ENCODE measurements at places on chromosomes 6 and 20.
A peak's percentile ranks its signal among the peaks of the same experiment; 100 is the strongest.

DNA sequence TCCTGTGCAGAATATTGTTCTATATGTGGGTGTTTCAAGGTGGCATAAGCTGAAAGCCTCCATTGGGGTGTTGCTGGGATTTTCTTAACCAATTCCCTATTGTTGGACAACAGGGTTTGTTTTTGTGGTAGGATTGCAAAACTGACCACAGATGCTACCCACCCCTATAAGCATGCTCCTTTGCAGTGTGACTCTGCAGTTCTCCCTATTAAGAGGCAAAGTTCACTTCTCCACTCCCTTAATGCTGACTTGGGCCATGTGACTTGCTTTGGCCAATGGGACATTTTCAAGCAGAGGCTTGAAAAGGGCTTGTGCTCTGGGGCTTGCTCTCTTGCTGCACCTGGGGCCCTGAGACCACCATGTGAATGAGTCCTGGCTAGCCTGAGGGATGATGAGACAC is 8.5 kb upstream of the ANGPT4 start:
- H3K4me3 ChIP-seq = no peak overlapping the region
- H3K27me3 ChIP-seq = no peaks in the 10 kb centered on the region
- H3K27ac ChIP-seq = no peak overlapping the region
- H3K36me3 ChIP-seq = no peaks in the 10 kb centered on the region

DNA sequence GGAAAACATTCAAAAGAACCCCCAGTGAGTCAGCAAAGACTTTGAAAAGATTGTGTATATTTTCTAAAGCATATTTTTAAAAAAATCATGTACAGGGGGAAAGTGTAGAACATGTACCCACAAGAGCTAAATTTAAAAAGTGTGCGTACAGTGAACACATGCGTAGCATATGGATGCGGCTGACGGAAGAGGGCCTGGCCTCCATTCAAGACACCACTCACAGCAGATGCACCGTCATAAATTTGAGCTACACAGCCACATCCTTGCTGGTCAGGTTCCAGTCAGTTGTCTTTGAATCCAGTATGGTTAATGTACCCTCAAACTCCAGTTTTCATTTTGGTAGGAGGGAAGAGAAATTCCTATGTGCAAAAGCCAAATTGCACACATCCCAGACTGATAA is 54.3 kb upstream of the SPACA1 start:
- no peak for DNase-seq
- H3K36me3 ChIP-seq = no peaks in the 10 kb centered on the region
- peaks cover 3% of the 10 kb centered on the region for H3K27me3 ChIP-seq
- H3K27ac ChIP-seq = no peak overlapping the region
- H3K4me1 ChIP-seq = peaks cover 10% of the 10 kb centered on the region

DNA sequence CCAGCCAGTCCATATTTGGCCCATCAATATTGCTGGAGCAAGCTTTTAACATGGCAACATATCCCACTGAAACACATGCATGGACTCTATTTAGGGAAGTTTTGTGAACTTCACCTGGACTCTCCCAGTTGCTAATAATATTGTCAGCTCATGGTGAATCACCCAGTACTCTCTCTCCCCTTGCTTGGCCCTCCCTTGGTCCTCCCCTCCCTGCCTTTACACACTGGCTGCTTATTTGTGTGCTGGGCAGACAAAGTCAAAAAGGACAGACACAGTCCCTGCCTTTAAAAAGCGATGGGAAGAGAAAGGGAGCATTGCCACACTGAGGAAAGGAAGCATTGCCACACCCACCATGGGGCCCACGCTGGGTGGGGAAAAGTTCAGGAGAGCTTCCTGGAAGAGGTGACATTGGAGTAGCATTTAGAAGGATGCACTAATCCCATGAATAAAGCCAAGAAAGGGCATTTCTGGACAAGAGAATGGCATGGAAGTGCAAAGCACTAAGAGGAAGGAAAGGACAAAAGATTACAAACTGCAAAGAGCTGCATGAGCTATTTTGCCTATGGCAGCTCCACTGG is 143.4 kb upstream of the EXOC2 start:
- H3K4me3 ChIP-seq = no peak overlapping the region
- no peak for DNase-seq
- H3K27me3 ChIP-seq = no peaks in the 10 kb centered on the region
- H3K27ac ChIP-seq = no peak overlapping the region
- H3K4me1 ChIP-seq = peaks cover 1% of the 10 kb centered on the region

GRCh38 chr6:42694586-42694985 is 27.8 kb downstream of the PRPH2 start:
- no peak overlapping the region for H3K27ac ChIP-seq
- peaks cover 14% of the 10 kb centered on the region for H3K36me3 ChIP-seq
- no peaks in the 10 kb centered on the region for H3K4me1 ChIP-seq

DNA sequence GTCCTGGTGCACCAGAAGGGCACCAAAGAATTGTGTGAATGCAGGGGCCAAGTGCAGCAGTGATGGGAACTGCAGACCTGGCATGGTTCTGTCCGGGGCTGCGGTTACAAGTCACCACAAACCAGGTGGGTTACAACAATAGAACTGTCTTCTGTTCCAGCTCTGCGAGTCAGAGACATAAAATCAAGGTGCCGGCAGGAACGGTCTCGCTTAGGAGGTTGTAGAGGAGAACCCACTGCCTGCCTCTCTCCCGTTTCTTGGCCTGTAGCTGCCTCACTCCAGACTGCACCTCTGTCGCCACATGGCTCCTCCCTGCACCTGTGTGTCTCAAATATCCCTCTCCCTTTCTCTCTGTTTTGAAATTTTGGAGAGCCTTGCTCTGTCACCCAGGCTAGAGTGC is 143.3 kb downstream of the TAF4 start:
- no peaks in the 10 kb centered on the region for H3K27me3 ChIP-seq
- peaks cover 1% of the 10 kb centered on the region for H3K4me1 ChIP-seq
- no peak for DNase-seq

GRCh38 chr6:40999569-40999968 is 39.5 kb downstream of the UNC5CL start:
- H3K36me3 ChIP-seq = no peaks in the 10 kb centered on the region
- H3K4me3 ChIP-seq = peak overlapping the region; percentile 54
- peak overlapping the region; percentile 94 for H3K27ac ChIP-seq

- peaks cover 7% of the 10 kb centered on the region for H3K36me3 ChIP-seq
- no peaks in the 10 kb centered on the region for H3K27me3 ChIP-seq
- H3K27ac ChIP-seq = peak overlapping the region; percentile 9
- no peak overlapping the region for H3K4me3 ChIP-seq
Observed at GRCh38 chr6:14372734-14373489, 255.3 kb downstream of the CD83 start.
